ENCODE measurements at places on chromosomes 2 and 18.

DNA sequence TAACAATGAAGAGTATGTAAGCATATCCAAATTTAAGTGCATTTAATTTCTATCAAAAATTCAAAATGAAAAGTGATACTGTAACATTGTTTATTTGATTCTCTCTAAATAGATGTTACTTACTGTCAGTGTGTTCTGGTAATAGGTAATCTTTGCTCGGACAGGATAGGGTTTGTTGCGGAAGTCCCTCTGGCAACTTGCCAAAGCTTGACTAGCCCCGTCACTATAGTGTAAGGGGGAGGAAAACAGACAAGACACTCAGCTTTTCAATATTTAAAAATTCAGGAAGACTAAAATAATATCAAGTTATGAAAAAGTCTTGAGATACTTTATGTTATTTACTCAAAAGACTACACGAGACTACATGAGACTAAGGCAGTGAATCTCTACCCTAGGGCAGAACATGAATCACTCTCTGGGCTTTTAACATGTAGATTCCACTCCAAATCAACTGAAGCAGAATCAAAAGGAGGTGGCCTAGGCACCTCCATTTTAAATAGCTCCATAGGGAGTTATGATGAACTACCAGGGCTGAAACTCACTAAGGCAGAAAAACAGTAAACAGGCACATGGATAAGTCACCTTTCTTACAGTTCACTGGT, 5.9 kb downstream of the LMAN1 start:
- peak; percentile 44 for DNase-seq

DNA sequence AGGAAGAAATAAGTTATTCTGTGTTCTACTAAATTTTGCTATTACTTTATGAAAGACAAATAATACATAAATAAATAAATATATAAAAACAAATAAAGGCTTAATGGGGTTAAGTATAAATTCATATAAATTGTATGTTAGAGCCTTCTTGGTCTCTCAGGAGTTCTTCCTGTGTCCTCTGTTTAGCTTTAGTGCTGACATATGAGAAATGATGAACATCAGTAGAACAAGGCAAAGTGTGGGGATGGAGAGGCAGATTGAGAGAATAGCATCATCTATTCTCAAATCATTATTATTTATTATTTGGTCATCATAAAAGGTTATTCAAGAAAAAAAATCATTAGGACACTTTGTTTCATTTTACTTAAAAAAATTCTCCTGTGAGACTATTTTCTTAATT, 468.1 kb upstream of the CHST9 start:
- no peak for DNase-seq

DNA sequence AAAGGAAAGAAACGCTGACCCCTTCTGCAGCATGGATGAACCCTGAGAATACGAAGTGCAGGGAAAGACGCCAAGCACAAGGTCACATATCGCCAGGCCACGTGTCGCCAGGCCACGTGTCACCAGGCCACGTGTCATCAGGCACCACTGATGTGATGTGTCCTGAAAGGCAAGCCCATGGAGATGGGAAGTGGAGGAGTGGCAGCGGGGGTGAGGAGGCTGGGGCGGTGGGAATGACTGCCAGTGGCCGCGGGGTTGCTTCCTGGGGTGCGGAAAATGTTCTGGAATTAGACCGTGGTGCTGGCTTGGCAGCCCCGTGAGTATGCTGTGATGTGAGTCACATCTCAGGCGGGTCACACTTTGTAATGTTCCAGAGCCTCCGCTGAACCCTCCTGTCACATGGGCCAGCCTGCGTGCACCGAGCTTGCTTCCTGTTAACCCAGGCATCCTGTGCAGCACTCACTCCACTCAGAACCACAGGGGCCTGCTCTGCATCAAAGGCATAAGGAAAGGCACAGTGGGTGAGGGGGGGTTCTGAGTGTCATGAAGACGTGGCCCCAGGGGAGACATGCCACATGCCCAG, 39.0 kb downstream of the SLC66A2 start:
- DNase-seq: no peak

- peak; percentile 79 for DNase-seq
These were observed 469.4 kb downstream of the DLGAP1 start for GRCh38 chr18:3985664-3986063.

DNA sequence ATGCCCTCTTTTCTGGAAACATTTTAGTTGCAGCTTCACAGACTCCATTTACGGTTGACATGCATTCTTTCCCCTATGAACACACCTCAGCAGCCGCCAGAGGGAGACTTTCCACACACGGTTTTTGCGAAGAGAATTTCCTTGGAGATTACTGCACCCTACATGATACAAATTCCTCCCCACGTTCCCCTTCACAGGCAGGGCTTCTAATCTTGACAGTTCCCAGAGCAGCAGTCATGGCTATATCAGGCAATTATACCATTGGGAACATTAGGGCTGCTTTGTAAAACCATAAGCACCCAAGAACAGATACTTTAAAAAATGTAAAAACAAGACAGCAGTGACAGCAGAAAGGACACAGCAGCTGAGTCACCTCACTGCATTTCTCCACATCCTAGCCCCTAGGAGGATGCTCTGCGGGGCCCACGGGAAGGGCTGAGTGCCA, 253.8 kb downstream of the TGIF1 start:
- DNase-seq: peak; percentile 75

GRCh38 chr2:109218792-109219126, 89.8 kb downstream of the SH3RF3 start:
- DNase-seq: no peak

DNA sequence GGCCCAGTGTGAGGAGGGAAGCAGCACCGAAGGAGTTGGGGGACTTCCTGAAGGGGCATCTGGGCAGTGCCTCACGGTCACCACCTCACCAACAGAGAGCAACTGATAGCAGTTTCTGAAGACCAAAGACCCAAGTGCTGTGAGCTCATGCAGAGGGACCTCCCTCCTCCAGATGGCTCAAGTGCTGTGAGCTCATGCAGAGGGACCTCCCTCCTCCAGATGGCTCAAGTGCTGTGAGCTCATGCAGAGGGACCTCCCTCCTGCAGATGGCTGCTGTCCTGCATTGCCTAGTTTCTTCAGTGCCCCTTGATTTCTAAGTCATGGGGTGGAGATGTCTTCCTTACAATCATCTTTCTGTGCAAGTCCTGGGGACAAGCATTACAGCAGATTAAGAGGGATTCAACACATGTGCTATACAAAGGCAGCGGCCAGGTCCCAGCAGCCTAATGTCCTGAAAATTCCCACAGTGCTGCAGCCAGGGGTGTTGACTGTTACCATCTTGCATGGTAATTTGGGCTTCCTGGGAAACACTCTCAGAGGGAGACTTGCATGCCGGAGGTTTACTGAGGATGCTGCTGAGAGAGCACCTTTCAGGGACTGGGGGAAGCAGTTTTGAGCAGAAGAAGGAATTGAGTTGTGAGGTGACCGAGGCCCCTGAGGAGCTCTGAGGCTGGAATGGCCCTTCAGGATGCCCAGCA, 409.3 kb downstream of the GALR1 start:
- no peak for DNase-seq

DNA sequence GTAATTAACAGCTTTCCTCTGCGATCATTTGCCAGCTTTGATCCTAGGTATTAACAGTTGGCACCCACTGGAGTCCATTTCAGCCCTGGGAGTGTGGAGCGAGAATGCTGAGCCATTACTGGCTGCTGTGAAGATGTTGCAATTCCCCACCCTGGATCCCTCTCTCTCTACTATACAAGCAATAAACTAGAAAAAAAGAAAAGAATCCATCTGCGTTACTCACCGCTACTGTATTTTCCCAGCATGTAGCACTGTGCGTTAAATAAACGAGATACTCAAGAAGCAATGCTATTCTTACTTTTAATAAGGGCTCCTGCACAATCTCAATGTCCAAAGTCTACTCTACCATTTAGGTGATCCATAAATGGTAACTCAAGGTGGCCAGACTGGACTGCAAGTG, 8.5 kb downstream of the RTTN start:
- DNase-seq: no peak

GRCh38 chr2:234157817-234158588, 107.5 kb downstream of the SPP2 start:
- DNase-seq: no peak

DNA sequence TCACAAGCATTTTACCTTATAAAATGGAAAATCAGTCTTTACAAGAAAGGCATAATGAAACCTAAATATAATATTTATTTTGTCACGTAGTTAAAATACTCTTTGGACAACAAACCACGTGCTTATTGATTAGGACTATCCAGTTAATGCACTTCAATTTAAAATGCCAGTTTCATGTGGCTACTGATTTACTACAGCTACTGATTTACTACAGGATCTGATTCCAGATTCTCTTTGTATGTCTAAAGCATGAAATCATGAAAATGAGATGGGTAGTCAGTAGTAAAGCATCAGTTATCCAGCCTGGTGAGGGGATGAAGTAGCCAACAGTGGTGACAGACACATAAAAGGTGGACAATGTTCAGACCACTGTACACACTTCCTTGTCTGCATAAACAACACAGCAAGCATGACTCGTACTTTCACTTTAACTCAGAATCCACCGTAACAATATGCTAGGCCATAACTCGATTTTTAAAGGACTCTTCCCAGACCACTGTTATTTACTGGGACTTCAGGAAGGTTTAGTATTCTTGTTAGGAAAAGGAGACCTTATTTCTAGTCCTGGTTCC, 24.9 kb downstream of the ACAA2 start:
- peak; percentile 35 for DNase-seq

DNA sequence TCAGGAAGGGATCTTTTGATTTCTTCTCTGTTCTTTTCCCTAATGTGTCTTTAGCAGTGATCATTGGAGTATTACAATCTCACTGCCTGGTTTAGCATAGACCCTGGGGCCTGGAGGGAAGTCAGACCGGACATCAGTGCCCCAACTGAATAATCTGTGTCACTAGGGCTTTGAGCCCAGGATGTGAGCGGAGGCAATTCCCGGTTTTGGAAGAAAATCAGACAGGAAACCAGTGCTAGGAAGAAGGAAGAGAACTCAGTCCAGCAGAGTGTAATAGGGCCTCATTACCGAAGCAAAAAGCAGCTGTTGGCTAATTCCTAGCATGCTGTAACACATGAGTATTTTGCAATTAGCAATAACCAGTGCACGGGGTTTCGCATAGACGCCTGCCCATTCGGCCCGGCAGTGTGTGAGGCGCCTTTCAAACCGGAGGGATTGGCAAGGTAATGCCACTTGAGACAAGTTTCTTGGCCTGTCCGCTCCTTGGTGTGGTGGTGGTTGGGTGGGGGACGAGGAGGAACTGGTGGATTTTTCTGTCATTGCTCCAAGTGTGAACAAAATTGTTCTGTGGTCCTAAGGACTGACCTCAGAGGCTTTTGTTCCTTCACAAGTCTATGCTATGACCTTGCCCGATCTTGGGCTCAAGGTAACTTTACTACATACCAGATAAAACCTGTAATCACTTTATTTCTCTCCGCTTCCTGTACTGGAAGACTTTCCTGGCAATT, 2.8 kb downstream of the FOSL2 start:
- peak; percentile 55 for DNase-seq

DNA sequence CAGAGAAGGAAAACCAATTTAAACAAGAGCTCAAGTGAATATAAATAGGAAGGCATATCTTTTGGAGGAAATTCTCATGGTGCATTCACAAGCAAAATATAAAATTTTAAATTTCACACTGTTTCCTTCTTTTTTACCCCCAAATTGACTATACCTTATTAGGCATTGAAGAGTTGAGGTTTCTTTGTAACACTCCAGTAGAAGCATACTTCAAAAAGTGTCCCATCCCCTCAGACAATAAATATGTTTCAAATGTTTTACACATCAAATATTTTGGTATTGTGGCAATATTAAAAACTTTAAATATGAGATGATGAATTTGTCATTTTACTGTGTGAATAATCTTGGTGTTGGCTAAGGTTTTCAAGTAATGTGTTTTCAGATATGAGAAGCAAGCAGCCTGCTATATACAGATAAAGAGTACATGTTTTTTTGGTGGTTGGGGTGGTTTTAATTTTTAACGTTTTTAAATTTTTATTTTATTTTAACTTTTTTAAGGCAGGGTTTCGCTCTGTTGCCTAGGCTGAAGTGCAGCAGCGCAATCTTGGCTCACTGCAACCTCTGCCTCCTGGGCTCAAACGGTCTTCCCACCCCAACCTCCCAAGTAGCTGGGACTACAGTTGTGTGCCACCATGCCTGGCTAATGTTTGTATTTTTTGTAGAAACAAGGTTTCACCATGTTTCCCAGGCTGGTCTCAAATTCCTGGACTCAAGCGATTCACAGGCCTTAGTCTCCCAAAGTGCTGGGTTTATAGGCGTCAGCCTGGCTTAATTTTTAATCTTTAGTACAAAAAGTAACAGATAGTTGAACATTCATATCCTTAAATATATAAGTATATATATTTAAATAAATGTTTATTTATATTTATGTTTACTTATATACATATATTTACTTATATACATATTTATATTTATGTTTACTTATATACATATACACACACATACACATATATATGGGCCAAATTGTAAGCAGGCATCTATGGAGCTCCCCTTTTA, 36.5 kb upstream of the DLX1 start:
- DNase-seq: no peak

GRCh38 chr2:130823886-130824491, 12.7 kb upstream of the ARHGEF4 start:
- no peak for DNase-seq

GRCh38 chr2:81706856-81707255, 1402.3 kb upstream of the LRRTM1 start:
- DNase-seq: peak; percentile 48

DNA sequence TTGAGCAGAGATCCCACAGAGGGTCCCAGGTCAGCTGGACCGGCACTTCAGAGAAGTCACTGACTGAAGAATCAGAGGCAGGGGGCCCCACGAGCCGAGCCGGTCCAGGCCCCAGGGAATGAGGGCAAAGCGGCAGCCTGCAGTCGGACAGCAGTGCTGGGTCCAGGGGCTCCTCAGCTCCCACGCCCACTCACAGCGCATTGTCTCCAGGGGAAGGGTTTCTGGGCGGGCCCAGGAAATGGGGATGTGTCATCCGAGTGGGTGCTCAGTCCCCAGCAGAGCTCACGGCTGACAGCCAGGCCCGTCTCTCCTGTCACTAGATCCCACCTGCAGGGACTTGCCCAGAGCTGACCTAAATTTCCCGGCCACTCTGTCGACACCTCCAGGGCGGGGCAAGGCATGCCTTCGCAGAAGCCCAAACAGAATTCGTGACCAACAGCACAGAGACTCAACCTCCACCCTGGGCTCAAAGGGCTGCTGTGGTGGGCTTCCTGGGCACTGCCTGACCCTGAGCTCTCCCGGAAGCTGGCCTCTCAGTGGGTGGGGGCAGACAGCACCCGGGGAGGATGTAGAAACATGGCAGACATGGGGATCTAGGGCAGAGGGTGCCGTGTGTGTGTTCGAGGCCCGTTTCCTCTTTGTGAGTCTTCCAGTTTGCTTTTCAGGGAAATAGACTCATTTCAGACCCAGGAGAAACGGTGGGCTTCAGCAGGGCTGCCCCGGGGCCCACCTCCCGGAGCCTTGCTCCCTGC, 42.1 kb upstream of the TAF1B start:
- DNase-seq: peak; percentile 79

DNA sequence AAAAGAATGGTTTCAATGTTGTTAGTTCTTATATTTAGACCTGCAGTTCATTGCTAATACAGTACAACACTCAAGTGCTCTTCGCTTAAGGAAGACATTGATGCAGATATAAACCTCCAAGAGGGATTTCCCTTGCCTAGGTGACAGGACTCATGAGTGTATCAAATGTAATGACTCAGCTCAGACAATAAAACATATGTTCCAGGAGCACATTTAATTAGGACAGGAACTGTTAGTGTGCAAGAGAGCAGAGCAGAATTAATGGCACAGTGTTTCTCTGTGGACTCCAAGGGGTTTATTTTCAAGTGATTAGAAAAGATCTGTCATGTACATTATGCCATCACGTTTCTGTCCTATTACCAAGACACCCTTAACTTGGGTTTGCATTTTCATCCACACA, 375.0 kb downstream of the LRRTM4 start:
- no peak for DNase-seq

GRCh38 chr18:31356025-31356424, 20.6 kb upstream of the DSG4 start:
- DNase-seq: no peak
